GM19239 (cell line): ENCODE measurements at places on chromosomes 13 and 19.

GRCh38 chr13:28471421-28471820 is 23.5 kb downstream of the FLT1 start:
- no peak for DNase-seq

GRCh38 chr19:33426621-33427361 is 53.3 kb downstream of the CEBPG start:
- no peak for DNase-seq

DNA sequence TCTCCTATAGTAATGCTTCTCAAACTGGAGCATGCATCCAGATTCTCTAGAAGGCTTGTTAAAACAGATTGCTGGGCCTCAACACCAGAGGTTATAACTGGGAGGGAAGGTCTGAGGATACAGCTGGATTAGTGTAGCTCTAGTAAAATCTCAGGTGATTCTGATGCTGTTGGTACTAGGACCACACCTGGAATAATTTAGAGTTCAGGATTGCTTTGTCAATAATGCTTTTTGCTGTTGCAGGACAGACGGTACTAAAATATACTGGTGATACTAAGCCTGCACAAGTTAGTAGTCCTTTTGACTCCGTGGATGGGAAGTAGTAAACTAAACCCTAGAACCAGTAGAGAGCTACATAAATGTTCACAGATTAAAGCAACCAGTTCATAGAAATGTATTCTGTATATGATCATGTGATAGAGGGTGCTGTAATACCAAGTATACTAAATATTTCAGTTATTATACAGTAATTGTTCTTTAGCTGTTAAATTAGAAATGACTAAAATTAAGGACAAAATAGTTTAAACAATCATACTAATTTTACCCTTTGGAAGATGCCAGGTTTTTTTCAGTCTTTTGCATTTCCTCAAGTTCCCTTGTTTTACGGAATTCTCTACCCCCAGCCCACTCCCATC is 258.2 kb upstream of the STARD13 start:
- no peak for DNase-seq

- no peak for DNase-seq
These were observed 124.7 kb downstream of the PCCA start for GRCh38 chr13:100213576-100213975.

DNA sequence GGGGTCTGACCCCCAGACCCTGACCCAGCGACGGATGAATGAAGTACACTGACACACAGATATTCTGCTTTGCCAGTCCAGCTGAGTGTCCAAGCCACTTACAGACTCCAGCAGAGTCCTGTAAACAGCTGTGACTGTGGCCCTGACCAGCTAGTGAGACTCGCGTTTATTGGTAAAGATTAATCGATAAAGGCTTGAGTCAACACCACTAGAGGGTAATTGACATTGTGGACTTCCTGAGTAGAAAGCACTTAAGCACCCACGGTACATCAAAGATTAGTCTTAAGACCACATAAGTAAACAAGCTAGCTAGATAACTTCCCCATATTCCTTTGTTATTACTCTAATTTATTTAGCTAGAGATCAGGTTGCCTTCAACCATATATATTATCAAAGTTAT is 146.0 kb downstream of the OXGR1 start:
- no peak for DNase-seq

GRCh38 chr13:25927932-25928331 is 123.9 kb downstream of the SHISA2 start:
- no peak for DNase-seq

- DNase-seq = no peak
These were observed 1893.2 kb downstream of the PCDH9 start for GRCh38 chr13:65336916-65337315.
